ENCODE measurements at places on chromosomes 7 and 10.

DNA sequence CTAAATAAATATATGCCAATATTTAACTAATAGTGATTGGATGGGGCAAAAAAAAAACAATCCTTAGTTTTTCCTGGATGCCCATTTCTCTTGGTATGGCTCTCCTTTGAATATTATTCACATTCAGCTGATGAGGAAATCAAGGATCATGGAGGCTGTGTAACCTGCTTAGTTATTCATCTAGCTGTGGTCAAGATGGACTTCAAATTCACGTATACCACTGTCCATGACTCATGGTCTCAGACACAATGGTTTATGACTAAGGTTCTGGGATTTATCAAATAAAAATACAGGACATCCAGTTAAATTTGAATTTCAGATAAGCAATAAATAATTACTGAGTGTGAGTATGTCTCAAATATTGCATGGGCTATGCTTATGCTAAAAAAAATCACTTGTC, 191.5 kb upstream of the CELF2 start:
- no peak for DNase-seq

DNA sequence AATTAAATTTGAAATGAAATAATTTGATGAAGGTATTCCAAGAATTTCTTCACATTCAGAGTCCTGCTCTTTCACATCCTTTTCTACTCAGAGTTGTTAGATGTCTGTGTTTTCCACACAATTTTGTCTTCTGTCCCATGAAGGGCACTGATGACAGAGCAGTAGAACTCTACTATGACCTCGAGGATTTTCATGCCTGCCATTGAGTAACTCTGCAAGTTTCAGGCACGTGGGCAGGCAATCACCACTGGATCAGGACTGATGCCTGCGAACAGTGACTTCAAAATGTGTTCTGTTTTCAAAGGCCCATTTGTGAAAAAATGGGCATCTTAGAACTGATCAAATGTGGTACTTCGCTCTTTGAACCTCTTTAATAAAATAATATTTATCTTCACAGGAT, 91.1 kb downstream of the CDK6 start:
- DNase-seq = no peak

DNA sequence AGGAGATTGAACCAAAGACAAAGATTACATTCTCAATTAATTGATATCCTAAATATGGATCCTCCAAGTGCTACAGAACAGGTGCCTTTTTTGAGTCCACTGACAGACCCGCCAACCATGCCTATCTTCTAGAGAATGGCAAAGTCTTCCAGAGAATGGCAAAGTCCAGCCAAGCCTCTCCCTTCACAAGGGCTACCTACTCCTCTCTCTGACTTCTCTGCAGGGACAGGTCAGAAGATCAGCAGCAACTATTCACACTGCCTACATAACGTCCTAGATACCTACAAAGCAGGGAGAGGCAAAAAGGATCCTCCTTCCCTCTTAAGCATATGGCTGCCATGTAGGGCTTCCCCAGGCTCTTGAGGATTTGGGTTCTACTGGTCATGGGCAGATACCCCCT, 12.4 kb downstream of the UBE2H start:
- DNase-seq = no peak

DNA sequence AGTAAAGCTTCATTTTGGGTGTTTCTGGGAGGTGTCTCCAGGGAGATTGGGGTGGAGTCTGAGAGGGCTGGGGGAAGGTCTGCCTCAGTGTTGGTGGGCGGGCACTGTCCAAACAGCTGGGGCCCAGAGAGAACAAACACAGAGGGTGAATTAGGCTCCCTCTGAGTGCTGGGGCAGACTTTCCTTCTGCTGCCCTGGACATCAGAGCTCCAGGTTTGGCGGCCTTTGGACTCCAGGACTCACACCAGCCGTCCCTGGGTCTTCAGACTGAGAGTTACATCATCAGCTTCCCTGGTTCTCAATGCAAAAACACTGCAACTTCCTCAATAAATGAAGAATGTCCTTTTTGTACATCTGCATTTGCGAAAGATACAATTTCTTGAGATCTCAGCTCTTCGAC, 427.4 kb downstream of the PTPRN2 start:
- no peak for DNase-seq
